ENCODE measurements at places on chromosomes 6 and 20.

DNA sequence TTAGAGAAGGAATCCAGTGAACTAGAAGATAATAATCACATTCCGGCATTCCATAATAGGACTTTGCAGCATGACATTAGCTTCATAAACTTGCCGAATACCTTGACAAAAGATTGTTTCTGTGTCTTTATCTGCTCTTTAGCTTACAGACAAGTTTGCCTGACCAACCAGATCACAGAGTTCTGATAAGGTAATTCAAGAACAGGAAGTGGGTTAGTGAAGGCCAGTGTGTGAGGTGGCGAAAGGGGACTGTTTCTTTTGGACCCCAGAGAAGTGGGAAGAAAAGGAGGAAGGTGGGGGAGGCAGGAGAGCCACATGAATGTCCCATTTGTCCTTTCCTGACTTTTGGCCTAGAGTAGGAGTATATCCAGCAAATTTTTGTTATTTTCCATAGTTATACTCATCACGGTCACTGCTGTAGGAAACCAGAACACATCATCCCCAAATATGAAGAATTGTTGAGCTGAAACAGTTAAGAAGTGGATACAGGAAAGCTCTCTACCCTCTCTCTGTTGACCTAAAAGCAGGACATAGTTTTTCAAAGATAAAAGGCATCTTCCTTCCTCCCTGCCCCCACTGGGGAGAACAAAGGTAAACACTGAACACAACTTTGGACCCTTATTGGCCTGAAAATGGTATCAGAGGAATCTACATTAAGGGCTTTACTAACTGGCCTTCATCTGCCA is 72.4 kb upstream of the TNFAIP3 start:
- no peak overlapping the region for H3K4me3 ChIP-seq
- H3K27ac ChIP-seq: no peak overlapping the region
- no peak for DNase-seq
- no peaks in the 10 kb centered on the region for H3K27me3 ChIP-seq
- no peaks in the 10 kb centered on the region for H3K4me1 ChIP-seq

GRCh38 chr6:169326067-169326799 is 72.6 kb upstream of the THBS2 start:
- H3K36me3 ChIP-seq: no peaks in the 10 kb centered on the region
- no peak overlapping the region for H3K4me3 ChIP-seq
- H3K4me1 ChIP-seq: no peaks in the 10 kb centered on the region
- DNase-seq: no peak
- H3K27me3 ChIP-seq: no peaks in the 10 kb centered on the region

DNA sequence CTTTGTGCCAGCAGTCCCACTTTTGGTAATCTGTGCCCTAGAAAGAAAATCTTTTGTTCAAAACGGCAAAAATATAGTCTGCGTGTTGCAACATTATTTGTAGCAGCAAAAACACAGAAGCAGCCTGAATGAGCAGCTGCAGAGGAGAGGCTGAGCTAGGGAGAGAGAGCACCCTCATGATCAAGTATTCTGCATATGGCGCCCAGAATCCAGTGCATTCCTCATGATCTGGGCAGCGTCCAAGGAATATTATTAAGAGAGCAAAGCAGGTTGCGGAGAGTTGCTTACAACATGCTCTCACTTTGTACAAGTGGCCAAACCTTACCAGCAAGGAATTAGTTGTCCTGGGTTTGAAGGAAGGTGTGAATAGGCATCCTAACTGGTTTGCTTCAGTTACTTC is 25.9 kb downstream of the KIZ start:
- no peaks in the 10 kb centered on the region for H3K27me3 ChIP-seq
- DNase-seq: no peak
- H3K4me3 ChIP-seq: no peak overlapping the region
- no peaks in the 10 kb centered on the region for H3K36me3 ChIP-seq
- H3K27ac ChIP-seq: no peak overlapping the region
- H3K4me1 ChIP-seq: no peaks in the 10 kb centered on the region

DNA sequence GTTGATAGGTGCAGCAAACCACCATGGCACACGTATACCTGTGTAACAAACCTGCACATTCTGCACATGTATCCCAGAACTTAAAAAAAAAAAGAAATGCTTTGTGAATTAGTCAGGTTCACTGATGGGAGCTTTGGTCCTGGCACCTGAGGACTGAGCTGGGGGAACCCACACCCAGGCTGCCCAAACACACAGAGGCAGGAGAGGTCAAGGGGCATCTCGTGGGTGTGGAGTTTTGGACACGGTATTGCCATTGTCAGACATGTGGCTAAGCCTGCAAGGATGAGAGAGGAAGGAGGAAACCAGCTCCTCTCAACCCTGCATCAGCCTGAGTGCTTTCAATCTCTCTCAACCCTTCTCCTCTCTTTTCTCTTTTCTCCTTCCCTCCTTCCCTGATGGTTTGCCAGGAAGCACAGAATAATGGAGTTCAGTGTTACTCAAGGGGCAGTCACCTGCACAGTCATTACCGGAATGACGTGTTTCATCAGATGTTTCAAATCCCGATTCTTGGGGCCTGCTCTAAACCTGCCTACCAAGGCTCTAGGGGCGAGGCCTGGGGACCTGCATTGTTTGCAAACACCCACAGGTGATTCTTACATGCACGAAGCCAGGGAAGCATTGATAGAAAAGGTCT is 89.9 kb upstream of the NEDD9 start:
- DNase-seq: no peak
- no peak overlapping the region for H3K27ac ChIP-seq
- peaks cover 27% of the 10 kb centered on the region for H3K4me1 ChIP-seq
- H3K4me3 ChIP-seq: no peak overlapping the region
- no peaks in the 10 kb centered on the region for H3K27me3 ChIP-seq

- DNase-seq: no peak
- no peaks in the 10 kb centered on the region for H3K4me1 ChIP-seq
- H3K27me3 ChIP-seq: no peaks in the 10 kb centered on the region
- H3K27ac ChIP-seq: no peak overlapping the region
- H3K36me3 ChIP-seq: no peaks in the 10 kb centered on the region
- H3K4me3 ChIP-seq: no peak overlapping the region
Measured at GRCh38 chr6:108883172-108883571, 35.0 kb downstream of the ARMC2 start.

All from Peyer's patch (tissue), 4 donors.